ENCODE measurements at places on chromosomes 7 and 10.

DNA sequence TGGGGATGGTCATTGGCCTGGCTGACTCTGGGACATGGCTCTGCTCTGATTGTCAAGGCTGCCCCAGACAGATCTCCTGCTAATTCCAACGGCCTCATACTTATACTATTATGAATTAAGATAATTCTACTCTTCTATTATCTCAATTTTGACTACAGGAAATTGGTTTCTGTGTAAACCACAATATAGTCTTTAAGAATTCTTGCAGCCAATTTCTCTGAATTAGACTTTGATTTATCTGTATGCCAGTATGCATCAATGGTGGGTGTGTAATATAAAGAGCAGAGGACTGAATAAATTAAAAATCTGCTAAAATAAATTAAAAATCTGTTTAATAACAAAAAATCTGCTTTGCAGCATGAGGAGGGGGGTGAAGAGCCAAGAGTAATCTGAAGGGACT, 27.0 kb downstream of the HIBADH start:
- DNase-seq = no peak

DNA sequence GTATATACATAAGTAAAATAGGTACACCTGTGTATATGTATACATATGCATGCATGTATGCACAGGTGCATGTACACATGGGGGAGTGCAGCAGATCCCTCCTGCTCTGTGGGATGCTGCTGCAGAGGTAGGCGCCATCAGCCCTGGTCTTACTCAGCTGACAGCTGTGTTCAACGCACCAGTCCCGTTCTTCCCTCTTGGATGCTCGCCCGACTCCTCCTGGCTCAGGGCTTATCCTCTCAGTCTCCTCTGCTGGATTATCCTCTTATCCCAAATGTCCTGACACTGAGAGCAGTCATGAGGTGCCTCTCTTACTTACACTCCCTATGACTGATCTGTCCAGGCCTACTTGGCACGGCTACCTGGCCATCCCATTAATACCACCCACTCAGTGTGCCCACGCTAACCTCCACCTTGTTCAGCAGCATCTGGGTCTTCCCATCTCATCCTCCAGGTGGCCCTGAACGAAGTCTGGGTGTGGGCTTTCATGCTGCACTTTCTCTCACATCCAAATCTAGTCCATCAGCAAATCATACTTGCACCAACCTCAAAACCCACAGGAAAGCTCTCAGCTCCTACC, 357.1 kb downstream of the TCERG1L start:
- DNase-seq = no peak

DNA sequence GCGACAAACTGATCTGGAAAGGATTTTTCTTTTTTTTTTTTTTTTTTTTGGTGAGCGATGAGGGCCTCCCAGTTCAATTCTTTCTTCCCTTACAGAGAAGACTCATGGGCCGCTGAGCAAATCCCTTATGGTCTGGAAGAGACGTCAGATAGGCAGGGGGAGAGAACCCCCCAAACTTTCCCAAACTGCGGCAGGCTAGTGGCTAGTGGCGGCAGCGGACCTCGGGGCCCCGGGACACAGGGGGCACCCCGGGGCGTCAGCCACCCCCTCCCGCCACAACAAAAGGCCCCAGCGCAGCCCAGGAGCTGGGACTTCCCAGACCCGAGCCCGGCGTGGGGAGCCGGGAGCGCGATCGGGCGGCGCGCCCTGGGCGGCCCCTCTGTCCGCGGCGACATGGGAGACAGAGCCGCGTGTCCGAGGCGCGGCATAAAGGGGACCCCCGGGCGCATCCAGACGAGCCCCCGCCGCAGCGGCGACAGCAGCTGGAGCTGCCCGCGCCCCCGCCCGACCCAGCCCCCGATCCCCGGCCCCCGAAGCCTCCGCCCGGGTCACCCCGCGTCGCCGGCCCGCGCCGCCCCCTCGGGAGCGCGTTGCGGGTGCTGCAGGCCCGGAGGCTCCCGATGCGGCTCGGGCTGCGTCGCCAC, 755 bp downstream of the FAM171A1 start:
- no peak for DNase-seq

- peak; percentile 37 for DNase-seq
These were observed 21.3 kb downstream of the TMEM176B start for GRCh38 chr7:150778738-150779301.

GRCh38 chr7:119935418-119936025, 337.5 kb upstream of the KCND2 start:
- DNase-seq = no peak

DNA sequence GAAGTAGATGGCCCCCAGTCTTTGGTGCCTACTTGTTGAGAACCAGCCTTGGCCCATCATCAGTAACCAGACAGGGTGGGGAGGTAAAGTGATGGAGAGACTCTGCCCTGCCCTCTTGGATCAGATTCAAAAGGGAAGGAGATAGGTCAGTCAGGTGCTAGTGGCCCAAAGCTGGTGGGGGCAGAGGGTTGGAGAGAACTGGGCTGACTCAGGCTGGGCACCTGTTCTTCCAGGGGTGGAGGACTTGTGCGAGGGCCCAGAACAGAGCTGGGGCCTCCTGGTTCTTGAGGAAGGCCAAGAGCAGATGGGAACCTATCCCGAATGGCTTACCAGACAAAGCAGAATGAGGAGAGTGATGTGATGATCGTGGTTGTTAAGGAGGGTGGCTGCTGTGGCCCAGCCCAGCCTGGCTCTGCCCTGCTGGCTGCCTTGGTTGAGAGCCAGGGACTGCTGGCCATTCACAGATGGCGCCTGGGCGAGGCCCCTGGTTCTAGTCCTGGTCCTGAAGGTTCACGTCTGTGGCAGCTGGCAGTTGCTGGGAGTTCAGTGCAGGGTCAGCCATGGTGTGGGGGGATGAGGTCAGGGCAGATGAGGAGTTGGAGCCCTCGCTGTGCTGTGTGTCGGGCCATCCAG, 36.6 kb downstream of the PALD1 start:
- DNase-seq = no peak

GRCh38 chr10:104526188-104526587, 114.9 kb upstream of the SORCS3 start:
- no peak for DNase-seq

GRCh38 chr10:27838361-27838760, 92.7 kb upstream of the MKX start:
- no peak for DNase-seq

- DNase-seq = no peak
These were observed 652 bp downstream of the KAZALD1 start for GRCh38 chr10:101062232-101063049.

- DNase-seq = no peak
These were observed 323.8 kb downstream of the DPP6 start for GRCh38 chr7:154375956-154376355.

DNA sequence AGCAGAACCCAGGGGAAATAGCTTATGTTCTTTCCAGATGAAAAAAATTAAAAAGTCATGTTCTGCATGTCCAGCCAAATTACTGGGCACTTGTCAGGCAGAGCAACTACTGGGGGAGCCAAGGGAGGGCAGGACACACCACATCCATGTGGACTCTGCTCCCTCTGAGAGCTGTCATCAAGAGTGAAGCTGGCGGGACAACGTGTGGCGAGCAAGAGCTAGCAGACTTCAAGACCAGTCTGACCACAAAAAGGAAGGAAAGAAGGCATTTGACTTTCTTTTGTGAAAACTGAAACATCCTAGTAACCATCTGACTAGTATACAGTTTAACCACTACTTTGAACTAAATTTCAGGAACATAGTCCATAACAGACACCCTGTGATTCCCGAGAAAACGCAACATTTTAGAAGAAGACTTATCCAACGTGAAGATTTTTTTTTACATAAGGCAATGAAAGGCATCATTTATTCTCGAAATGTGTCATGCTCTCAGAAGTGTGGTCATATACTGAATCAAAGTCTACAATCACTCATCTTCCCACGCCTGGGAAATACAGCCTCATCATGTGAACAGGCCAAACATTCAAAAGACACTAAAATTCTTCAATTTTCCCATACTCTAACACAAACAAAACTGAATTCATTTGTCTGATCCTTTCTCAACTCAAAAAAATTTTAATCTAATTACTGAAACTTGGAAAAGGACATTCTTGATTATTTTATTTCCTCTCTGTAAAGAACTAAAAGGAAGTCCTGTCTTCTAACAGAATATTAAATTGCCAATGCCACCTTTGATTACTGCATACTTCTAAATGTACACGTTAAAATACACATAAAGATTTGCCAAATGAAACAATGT, 15.5 kb downstream of the CYTH3 start:
- no peak for DNase-seq

DNA sequence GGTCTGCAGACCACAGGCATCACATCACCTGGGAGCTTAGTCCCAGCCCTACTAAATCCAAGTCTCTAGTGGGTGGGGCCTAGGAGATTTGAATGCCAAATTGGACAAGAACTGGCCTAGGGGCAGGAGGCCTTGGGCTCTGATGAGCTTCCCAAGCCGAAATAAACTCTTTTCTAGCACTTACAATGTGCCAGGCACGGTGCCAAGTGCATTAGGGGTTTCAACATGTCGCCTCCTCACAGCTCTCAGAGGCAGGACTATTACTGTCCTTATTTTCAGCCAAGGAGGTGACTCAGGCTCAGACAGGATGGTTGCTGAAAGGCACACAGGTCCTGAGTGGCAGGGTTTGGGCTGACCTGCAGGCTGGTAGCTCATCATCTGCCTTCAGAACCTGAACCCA, 9.2 kb upstream of the CPA1 start:
- DNase-seq = no peak

GRCh38 chr7:37338966-37339365, 109.7 kb downstream of the ELMO1 start:
- DNase-seq = no peak

GRCh38 chr7:90850471-90850870, 254.3 kb downstream of the CDK14 start:
- peak; percentile 22 for DNase-seq

GRCh38 chr7:7870555-7870954, 98.0 kb upstream of the GLCCI1 start:
- DNase-seq = no peak

GRCh38 chr10:124671486-124672075, 72.6 kb downstream of the FAM53B start:
- DNase-seq = no peak

DNA sequence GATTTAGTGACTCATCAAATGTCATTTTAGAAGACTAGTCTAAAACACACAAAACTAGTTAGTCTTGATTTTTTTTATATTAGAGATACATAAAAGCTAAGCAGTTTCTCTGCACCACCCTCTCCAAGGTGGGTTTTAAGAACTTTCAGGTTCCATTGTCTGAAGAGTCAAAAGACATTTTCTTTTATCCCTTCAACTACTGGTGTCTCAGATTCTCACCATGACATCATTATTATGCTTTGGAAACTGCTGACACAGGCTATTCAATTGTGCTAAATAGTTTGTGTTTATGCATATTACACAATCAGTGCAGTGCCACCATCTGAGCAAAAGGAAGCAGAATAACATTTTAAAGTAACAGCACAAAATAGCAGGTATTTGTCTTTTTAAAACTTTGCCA, 52.2 kb downstream of the IGF2BP3 start:
- no peak for DNase-seq

DNA sequence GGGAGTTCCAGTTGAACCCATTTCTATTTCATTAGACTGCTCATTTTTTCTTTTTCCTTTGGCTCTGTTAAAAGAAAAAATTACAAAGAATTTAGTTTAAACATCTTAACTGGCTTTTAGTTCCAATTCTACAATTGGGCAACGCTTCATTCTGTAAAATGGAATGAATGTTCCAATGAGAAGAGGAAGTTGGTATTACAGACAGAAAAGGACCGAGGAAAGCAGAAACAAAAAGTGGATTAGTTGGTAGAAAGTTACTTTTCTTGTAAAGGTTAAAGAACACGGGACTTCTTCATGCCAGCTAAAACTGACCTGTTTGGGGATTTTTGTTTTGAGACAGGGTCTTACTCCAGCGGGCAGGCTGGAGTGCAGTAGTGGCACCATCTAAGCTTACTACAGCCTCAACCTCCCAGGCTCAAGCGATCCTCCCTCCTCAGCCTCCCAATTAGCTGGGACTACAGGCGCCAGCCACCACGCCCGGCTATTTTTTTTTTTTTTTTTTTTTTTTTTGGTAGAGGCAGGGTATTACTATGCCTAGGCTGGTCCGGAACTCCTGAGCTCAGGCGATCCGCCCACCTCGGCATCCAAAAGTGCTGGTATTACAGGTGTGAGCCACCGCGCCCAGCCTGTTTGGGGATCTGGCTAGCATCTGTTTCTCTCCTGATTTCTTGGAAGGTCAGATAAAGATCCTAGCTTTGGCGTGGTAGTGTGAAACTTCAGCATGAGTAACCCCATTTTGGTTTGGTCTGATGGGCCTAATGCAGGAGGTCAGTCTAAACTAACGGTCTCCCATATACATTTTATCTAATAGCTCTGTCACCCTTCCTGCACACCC, 1.3 kb upstream of the VDAC2 start:
- DNase-seq = no peak

DNA sequence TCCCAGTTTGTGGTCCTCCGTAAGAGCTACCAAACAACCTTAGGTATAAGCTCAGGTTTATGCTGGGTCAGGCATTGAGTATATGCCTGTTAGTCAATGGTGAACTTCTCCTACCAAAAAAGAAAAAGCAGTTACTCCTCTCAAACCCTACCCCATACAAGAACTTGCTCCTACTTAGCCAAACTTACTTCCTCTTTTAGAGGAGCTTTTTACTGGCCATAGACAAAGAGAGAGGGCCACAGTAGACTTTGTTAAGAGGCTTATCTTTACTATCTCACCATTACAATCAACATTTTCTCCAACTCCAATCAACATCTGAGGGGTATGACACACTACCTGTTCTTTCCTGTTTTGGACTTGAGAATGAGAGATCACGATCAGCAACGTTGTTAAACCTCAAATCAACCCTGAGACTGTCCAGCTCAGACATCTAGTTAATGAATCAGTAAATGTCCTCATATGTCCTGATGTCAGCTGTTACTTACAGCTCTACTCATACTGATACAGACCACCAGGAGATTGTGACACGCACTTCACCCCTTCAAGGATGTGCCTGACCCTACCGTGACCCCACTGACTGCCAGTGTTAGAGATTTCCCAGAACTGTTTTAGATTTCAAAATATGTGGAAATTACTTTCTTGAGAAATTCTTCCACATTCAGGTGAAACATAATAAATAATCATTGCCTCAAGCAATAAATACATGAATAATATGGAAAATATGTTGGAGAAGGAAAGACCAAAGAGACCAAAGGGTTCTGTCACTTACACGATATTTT, 18.4 kb upstream of the CCDC71L start:
- no peak for DNase-seq

DNA sequence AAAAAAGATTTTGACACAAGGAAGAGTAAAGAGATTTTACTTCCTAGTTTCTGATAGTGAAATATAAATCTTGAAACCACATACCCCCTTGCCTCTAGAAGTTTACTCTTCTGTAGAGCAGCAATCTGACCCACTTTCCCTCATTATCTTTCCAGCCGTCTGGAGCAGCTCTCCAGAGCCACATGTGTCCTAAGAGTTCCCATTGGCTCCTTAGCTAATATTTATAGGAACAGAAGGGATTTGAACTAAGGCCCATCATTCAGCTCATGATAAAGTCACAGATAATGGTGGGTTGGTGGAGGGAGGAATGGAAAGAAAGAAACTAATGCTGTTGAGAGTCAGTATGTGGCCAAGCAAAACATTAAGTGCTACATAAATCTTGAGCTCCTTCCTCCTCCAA, 121.8 kb downstream of the INHBA start:
- DNase-seq = no peak

GRCh38 chr7:66125052-66125694, 10.5 kb downstream of the CRCP start:
- no peak for DNase-seq
